Stimulated activated CD4-positive, alpha-beta T cell treated with anti-CD3 and anti-CD28 coated beads, Interleukin-4, amount 100 ng/mL, for 1 hour (primary cell): ENCODE measurements at places on chromosomes 12 and 14.

- DNase-seq = no peak
These were observed 49.3 kb downstream of the KSR2 start for GRCh38 chr12:117919479-117919878.

DNA sequence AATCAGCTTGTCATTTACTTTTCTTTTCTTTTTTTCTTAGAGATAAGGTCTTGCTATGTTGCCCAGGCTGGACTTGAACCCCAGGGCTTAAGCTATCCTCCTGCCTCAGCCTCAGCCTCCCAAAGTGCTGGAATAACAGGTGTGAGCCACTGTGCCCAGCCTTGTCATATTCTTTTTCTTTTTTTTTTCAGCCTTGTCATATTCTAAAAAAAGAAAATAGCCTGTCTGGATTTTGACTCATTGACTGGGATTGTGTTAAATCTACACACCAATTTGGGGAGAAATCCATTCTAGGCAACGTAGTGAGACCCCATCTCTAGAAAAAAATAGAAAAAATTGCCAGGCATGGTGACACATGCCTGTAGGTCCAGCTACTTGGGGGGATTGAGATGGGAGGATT is 24.1 kb downstream of the ATP5MC2 start:
- DNase-seq = no peak

DNA sequence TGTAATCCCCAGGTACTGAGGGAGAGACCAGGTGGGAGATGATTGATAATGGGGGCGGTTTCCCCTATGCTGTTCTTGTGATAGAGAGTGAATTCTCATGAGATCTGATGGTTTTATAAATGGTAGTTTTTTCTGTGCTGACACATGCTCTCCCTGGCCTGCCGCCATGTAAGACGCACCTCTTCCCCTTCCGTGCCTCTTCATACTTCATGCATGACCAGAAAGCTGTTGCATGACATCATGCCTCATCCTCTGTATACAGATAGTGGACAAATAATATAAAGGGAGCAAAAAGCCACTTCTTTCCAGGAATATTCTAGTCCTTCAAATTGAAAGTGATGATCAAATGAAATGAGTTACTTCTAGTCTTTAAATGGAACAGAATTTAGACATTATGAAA is 47.3 kb upstream of the LRIG3 start:
- no peak for DNase-seq

DNA sequence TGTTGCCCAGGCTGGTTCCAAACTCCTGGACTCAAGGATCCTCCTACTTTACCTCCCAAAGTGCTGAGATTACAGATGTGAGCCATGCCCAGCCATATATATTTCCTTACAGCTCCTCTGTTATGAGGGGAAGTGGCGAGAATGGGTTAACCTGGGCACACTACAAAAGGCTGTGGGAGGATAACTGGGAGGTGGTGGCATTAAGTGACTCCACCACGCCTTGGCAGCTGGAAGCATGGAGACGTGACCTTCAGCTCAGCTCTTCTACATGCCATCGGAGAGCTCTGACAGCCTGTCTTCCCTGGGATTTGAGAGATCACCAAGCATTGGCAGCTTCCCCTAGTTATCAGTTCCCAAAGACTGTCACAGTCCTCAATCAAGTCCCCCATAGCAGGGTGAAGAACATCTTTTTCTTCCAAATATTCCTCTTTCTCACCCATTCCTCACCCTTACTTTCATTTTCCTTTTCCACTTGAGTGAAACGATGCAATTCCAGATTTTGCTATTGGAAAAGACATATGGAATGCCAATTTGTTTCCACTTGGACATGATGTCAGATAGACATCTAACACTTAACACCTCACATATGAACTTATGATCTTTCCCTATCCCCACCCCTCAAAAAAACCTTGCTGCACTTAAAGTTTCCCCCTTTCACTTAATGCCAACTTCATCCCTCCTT is 48.5 kb downstream of the PHLDA1 start:
- no peak for DNase-seq

DNA sequence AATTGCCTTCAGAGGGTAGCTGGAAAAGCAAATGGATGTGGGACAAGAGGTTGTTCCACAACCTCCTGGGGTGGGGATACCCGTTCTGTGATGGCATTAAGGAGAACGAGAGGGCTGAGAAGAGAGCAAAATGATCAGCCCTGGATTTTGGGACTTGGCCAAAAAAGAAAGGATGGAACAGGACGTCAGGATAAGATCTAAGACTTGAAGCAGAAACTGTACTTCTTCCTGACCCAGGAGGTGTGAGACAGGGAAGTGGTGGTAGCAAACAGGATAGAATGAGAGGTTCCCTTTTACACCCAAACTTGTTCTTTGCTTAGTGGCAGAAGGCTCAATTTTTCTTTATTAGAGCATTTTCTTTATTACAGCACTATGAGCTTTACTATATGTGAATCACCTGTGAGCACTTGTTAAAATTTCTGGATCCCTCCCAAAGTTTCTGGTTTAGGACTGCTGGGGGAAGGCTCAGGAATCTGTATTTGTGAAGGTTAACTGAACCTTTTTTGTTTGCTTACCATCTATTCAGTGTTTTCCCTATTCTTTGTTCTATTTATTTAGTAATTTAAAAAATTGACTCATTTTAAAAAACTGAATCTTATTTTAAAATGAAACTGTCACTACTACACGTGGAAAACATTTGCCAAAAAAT is 59.2 kb downstream of the ERC1 start:
- no peak for DNase-seq

DNA sequence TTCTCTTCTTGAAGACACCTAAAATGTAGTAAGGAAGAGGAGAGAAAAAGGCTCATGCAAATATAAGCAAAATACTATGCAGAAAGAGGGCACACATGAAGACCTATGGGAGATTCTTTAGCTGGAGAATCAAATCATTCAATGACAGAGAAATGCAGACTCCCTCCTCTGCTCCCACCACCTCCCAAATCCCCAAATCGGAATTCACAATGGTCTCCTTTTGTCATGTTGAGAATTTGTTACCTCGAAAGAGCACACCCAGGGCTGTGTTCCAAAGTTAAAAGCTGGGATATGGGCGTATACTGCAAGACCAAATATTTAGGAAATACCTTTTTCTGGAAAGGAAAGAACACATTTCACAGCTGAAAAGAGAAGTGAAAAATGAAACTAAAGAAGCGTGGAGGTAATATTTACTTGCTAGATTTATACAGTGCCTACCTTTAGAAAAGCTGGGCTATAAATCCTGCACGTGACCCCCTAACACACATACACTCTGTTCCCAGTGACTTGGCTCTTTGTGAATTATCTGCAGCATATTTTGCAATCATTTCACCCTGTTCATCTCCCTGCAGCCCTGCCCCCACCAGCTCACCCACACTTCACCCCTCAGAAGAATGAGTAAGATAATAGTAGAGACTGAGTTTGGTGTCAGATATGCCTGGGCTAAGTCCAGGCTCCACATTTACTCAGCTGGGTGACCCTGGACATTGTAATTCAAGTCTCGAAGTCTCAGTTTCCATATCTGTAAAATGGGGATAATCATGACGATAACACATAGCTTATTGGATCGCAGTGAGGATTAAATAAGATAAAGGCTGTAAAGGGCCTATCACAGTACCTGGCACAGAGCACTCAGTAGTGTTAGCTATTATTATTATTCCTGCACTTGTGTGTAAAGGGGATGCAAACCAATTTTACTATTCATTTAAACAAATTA is 2.9 kb upstream of the CACNA1C start:
- no peak for DNase-seq

DNA sequence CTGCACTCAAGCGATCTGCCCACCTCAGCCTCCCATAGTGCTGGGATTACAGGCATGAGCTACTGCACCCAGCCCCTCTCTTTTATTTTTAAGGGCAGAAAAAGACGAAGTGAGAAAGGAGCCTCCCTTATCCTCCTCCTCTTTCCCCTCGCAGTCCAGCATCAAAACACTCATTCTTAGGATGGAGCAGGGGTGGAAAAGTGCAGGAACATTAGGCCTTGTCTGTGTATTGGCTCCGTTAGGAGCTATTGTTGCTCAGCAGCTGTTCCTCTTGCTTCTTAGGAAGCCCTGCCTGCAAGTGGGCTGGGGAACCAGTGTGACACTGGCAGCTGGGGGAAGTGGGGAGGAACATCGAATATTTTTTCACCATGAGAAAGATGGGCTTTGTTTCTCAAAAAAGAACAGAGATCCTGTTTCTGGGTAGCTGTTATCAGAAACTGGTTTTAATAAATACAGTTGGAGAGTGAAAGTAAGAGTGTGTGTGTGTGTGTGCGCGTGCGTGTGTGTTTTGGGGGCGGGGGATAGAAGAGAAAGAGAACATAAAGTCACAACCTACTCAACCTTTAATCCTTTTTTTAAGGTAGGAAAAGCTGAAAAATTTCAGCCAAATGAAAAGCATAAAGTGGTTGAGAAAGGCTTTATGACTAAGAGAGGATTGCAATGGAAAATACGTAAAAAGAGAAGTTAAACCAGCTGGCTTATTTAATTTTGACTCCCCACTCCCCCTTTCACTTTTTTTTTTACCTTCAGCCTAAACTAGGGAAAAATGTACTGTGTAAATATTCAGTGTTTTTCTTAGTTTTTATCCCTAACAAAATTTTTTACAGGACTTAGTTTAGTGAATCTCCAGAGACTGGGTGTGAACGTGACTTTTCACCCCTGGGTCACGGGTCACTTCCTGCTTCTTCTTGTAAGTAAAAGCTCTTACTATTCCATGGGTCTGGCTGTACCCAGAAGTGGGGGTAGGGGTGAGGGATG is 197.2 kb upstream of the PLEKHG7 start:
- peak; percentile 69 for DNase-seq

DNA sequence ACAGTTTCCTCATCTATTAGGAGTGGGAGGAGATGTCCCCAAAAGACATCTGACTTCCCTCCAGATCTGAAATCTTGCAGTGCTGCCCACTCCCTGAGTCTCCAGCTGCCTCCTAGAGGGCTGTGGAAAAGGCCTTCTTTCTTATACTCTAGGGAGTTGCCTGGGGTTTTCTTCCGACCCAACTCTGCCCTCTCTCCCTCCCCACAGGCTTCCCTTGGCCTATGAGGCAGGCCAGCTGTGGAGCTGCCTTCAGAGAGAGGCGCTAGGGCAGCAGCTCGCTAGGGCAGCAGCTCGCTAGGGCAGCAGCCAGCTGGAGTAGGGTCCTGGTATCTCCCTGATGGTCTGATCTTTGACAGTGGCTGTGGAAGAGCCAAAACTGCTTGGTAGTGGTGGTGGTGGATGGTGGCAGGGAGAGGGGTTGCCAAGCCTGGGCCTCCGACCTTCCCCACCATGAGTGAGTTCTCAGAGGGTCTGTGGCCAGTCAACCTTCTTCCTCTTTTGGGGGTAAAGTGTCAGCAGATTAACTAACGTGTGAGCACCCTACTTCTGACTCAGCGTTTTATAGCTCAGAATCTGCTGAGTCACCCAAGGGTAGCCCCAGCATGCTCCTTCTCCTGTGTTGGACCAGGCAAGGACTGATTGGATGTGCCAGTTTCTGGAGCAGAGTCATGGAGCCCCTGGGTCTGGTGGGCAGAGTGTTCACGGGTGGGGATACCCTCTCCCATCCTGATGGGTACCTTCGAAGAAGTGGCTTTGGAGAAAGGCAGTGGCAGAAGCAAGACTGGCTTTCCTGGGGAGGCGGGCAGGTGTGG is 2.3 kb downstream of the SLC48A1 start:
- no peak for DNase-seq

DNA sequence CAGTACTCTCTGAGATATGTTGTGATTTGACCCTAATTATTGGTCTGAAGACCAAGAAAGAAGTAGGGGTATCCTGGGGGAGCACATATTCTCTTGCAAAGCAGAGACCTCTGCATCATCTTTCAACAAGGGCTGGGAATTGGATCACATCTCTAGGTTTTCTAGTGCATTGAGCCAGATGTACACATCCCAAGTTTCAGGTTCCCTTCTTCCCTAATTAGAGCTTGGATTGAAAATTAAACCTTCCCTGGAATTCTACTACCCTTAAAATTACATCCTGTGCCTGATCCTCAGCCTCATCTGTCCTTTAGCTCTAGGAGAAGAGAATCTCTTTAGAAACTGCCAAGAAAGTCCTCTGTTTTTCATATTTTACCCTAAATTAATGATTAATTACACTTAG is 839.6 kb downstream of the SLC6A15 start:
- no peak for DNase-seq

DNA sequence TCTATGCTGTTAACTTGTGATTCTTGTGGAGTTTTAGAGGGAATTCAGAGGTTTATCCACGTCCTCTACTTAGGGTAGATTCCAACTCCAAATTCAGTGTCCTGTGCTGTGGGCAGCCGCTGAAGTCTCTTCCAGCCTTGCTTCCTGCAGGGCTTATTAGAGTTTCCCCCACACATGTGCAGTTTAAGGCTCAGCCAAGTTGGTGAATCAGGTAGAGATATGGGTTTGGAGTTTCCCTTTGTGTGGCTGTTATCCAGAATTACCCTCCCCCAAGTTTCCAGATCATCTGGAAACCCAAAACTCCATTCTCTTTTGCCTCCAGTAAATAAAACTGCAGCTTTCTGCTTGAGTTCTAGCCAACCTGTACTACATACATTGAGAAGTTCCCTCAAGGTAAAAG is 853.7 kb downstream of the GALC start:
- no peak for DNase-seq

GRCh38 chr12:108518716-108519496 is 3.8 kb downstream of the FICD start:
- DNase-seq = no peak

- no peak for DNase-seq
These were observed 12.2 kb upstream of the GPR68 start for GRCh38 chr14:91256661-91257060.

- DNase-seq = no peak
These were observed 103.6 kb upstream of the FLRT2 start for GRCh38 chr14:85426068-85426935.

DNA sequence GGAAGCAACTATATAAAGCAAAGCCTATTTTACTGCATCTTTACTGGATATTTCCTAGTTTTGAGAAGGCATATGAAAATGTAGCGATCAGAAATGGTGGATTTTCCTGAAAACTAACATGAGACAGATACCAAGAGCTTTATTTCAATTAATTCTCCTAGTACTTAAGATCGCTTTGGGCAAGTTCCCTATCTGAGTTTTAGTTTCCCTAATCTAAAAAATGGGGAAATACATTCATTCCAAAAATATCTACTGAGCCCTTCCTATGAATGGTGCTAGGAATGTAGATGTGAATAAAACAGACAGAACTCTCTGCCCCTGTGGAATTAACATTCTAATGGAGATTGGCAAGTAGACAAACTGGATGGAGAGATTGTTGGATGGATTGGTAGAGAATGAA is 8.4 kb downstream of the CATSPERB start:
- DNase-seq = no peak

DNA sequence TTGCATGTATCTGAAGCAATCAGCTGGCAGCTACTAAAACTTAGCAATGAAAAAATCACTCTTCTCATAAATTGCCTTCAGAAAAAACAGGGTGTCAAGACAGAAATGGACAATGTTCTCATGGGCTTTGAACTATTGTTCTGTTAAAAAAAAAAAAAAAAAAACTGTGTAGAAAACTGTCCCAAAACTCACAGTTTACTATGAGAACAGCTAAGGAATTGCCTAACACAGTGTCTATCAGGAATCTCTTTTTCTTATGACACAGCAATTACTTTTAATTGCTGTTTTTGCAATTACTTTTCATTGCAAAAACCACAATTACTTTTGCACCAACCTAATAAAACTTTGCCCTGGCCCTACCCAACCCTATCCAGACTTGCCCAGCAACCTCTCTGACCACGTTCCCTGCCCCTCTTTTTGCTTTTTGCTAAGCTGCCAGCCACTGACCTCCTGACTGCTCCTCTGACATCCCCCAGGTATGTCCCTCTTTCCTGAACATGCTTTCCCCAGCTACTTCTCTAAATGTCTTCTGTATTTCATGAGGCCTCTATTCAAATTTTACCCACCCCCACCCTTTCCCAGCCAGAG is 68.0 kb upstream of the SLCO1C1 start:
- DNase-seq = no peak
